Activated CD4-positive, CD25-positive, alpha-beta regulatory T cell (primary cell): ENCODE measurements at places on chromosomes 1 and 21.
A peak's percentile ranks its signal among the peaks of the same experiment; 100 is the strongest.

- DNase-seq: no peak
These were observed 58.0 kb downstream of the FAAP20 start for GRCh38 chr1:2136386-2137235.

DNA sequence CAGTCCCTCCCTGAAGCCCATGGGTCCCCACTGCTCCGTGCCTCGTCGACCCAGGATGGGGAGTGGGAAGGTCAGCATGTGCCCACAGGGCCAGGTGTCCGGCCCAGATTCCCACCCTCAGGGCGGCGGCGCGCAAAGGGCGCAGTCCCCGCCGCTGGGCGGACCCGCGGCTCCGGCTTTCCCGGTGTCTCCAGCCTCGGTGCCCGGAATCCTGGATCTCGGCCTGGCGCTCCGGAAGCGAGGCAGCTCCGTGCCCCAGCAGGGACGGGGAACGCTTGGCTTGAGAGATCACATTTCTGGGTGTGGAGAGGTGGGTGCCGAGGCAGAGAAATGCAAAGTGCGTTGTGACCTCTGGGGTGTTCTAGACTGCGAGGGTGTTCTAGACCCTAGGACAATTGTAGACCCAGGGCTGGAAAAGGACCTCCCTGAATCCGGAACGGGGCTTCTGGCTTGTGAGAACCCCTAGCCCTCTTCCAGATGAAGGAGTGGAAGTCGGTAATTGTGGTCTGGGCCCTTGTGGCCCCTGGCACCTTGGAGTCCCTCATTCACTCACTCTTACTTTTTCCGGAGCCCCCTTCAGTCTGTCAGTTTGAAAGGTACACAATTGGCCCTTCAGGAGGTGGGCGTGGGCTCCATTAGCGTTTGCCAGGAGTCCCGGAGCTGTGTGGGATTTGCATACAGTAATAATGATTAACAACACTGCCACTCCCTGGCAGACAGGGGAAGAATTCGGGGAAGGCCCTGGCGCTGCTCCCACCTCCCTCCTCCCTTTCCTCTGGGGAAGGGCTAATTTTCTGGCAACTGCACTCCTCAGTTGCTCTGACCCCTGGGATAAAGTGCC, 1.6 kb upstream of the KCND3 start:
- DNase-seq: no peak

- no peak for DNase-seq
These were observed 237.5 kb downstream of the HMCN1 start for GRCh38 chr1:185971688-185972087.

GRCh38 chr1:54324251-54325140, 81.7 kb downstream of the SSBP3 start:
- DNase-seq: no peak

GRCh38 chr21:43361493-43362296, 65.2 kb downstream of the SIK1 start:
- DNase-seq: peak; percentile 28

DNA sequence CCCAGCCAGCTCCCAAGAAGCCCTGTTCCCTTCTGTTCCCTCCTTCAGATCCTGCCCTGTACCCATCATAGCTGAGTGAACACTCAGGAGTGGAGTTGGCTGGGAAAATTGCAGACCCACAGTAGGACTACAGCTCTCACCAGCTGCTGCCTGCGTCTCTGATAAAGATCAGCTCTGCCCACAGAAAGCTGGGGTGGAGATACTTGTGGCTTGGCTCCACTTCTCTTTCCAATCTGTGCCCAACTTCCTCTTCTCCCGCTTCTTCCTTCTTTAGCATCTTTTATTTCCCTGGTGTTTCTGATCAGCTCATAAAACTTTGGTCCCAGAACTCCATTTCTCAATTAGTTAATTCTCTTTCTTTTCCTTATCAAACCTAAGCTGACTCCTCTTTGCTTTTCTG, 5.5 kb upstream of the CD1A start:
- DNase-seq: no peak

DNA sequence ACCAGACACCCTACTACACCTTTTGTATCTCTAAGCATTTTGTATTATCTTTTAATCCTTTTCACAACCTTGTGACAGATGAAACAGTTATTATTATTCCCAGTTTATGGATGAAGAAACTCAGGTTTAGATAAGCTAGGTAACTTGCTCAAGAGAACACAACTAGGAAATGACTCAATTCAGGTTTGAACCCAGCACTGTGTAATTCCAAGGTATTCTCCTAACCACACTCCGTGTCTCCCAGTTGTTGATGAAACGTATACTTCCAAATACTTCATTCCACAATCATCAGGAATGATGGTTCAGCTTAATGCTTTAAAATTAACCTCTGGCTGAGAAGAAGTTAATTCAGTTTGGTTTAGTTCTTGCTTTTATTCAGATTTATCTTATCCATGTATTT, 51.7 kb upstream of the MRPS6 start:
- DNase-seq: no peak

DNA sequence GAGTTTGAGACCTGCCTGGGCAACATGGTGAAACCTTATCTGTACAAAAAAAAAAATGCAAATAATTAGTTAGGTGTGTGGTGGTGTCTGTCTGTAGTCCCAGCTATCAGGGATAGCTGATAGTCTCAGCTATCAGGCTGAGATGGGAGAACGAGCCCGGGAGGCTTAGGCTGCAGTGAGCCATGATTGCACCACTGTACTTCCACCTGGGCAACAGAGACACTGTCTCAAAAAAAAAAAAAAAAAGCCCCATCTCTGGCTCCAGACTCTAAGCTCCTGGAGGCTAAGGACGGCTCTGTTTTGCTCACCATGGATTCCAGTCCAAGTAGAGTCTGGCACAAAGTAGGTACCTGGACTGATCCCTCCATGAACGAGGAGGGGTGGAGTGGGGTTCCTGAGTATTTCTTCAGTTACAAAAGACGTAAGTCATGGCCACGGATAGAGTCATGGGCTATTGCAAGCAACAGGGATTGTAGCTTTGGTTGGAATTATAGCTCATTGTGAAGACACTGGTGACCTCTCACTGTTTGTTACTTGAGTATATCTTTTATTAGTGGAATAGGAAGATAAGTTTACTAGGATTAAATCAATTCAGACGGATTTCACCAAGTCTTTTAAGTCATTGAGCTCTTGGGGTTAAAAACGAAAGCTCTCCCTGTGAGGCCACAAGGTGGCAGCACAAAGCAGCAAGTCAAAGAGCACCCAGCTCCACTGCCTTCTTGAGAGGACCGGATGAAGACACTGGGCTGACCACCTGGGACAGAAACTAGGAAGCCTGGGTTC, 35.6 kb upstream of the TMEM61 start:
- DNase-seq: peak; percentile 16

DNA sequence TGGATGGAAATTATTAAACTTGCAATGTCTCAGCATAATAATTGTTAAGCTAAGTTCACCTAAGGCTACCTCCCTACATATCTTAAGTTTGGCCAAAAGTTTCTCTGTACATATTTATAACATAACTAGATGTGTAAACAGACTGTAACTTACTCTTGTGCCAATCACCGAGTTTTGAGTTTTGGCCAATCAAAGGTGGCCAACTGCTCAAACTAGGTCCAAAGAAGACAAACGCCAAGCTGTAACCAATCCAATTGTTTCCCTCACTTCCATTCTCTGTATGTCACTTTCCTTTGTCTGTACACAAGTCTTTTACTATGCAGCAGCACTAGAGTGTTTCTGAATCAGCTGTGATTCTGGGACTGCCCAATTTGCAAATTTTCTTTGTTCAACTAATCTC, 197.8 kb downstream of the LYPLAL1 start:
- DNase-seq: no peak

DNA sequence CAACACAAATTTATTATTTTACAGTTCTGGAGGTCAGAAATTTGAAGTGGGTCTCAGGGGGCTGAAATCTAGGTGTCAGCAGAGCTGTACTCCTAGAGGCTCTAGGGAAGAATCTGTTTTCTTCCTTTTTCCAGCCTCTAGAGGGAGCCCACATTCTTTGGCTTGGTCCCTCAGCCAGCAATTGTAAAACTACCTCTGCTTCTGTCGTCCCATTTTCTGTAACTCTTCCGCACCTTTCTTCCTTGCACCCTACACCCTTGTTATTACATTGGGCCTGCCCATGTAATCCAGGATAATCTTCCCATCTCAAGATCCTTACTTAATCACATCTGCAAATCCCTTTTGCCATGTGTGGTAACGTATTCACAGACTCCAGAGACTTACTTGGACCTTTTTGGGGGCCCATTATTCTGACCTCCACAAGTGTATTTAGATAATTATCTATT, 24.8 kb upstream of the THEM4 start:
- DNase-seq: no peak

- no peak for DNase-seq
These were observed 1.5 kb downstream of the ATP8B2 start for GRCh38 chr1:154326546-154327465.

- no peak for DNase-seq
These were observed 3.4 kb downstream of the CEP85 start for GRCh38 chr1:26237230-26237966.

DNA sequence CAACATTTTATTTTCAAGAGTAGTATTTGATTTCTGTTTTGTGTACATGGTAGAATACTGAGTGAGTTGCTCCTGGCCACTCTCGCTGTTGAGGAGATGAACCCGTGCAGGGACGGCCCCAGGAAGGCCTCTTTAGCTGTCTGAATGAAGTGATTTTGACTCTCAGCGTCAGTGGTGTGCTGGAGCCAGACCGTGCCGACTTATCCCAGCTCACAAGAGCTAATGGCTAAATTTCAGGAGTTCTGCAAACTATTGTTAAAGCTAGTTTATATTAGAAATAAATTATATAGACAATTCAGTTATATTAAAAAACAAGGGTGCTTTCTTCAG, 111.2 kb upstream of the KIF26B start:
- DNase-seq: no peak

DNA sequence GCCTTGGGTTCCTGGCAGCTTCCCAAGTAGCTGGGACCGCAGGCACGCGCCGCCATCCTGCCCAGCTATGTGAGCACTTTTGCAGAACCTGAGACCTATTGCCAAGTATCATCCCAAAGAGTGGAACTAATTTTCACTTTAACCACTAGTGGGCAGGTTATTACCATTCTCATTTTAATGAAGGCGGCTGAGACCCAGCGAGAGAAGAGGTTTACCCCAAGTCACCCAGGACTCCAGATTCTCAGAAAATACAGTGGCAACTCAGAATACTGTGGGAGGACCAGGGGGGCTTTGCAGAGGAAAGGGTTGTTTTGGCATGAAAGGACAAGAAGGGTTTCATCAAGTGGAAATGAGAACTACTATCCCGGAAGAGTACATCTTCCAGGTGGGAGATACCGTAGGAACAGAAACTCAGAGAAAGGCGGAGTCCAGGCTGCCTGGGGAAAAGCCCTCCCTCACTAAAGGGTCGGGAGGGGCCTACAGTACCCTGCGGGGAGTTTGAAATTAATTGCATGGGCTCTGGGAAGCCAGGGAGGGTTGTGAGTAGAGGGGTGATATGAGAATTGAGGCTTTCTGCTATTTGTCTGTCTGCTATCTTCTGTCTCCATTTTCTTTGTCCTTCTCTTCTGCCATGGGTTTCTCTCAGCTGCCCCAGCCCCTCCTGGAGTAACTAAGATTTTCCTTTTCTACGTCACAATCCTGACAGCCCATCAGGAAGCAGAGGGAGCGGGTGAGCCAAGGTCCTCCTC, 7.2 kb upstream of the SEMA4A start:
- DNase-seq: no peak

DNA sequence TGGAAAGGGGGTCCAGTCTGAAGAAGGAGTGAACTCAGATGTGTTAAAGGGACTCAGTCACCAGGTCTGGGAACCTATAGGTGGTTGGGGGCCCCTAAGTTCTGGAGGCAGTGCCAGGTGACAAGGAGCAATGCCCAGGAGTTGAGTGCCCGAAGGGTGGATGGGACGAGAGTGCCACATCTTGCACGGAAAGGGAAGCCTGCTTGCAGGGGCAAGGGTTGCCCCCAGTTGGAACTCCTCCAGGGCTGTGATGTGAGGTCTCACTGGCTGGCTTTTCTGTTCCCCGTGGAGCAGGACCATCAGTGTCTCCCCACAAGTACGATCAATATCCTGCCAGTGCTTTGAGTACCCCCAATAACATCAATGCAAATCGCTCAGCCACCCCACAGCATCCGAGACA, 107.3 kb downstream of the TOMM20 start:
- no peak for DNase-seq

GRCh38 chr1:168261390-168261789, 19.3 kb upstream of the TBX19 start:
- DNase-seq: no peak

DNA sequence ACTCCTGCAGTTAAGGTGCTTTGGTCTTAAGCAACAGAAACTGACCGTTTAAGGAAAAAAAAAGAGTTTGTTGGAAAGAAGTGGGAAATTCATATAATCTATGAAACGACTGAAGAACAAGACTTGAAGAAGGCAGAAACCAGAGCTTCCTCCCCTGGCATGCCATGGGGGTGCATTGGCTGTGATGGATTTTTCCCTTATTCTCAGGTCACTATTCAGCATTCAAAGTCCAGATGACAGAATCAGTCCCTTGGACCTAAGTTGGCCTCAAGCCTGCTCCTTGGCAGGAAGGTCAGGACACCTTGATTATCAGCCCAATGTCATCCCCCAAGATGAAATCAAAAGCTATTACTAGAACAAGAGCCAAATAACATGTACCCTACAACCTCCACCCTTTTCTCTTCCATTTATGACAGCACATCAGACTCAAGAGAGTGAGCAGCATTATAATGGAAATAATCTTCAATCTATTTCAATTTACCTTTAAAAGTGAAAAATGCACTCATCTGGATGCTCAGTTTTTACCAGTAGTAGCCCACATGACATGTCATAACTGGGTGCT, 15.8 kb upstream of the TMEM9 start:
- no peak for DNase-seq
